Right renal cortex interstitium (tissue), 3 donors: ENCODE measurements at places on chromosomes 13 and 19.

DNA sequence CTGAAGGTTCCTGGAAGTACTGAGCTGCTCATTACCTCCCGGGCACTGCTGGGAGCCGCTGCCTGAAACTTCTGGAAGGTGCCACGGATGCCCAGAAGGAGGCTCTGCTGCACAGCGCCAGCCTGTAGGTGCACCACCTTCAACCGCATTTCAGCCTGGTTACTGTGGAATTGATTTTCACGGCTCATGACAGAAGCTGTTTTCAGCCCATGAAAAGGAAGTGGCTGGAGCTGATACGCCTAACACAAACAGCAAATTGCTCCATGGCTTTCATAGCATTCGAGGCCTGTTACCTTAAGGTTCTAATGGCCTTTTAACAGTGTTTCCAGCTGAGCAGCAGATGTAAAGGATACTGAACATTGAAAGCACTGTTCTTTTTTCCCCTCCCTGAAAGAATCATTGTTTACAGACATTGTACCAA, 22.0 kb downstream of the GPC6 start:
- DNase-seq, result no peak

DNA sequence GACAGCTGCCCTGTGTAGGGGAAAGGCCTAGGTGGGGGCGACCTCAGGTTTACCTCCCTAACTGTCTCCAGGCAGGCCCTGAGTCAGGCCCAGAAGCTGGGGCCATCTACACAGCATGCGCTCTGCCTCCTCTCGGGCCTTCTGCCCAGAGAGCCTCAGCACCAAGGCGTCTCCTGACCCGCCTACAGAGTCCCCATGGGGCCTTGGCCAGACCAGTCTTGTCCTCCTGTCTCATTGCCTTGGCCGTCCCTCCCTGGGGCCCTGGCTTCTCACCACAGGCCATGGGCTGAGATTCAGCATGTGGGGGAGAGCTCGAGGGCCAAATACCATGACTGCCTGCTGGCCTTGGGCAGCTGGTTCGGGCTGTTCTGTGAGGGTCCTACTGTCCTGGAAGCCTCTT, 59.0 kb downstream of the SMARCA4 start:
- DNase-seq, result no peak

- DNase-seq, result no peak
Observed at GRCh38 chr19:47283405-47284059, 8.8 kb downstream of the INAFM1 start.

- no peak for DNase-seq
Observed at GRCh38 chr13:76289558-76289957, 596.6 kb downstream of the KCTD12 start.

GRCh38 chr13:112249644-112250610, 126.2 kb upstream of the SPACA7 start:
- DNase-seq, result no peak

GRCh38 chr13:25652764-25653163, 281.0 kb downstream of the ATP8A2 start:
- no peak for DNase-seq

GRCh38 chr19:39765091-39766076, 13.3 kb upstream of the LEUTX start:
- DNase-seq, result no peak

DNA sequence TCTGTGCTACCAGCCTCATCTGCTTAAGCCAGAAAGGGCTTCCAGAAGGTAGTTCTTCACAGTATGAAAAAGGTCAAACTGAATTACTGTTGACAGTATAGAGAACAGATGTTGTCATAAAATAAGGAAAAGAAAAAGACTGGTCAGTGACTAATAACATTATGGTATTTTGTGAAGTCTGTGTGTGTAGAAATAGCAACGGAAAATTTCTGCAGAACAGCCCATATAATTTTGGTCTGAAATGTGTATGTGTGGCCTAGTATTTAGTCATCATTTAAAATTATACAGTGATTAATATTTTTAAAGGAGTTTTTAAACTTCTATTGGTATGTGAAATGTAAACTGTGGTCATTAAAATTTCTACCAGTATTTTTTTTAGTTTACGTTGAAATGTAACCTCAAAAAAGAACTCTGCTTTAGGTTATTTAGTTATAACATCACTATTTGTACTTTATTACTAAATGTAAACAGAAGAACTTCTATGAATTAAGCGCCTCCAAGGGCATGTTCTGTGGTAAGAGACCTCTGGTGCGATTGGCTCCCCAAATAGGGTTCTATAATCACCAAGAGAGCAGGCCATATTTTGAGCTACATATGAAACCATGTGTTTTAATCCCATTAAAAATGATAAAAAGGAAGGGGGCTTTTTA, 3.3 kb upstream of the GPR183 start:
- no peak for DNase-seq

GRCh38 chr13:113533161-113533840, 42.8 kb upstream of the DCUN1D2 start:
- DNase-seq, result no peak

- peak; percentile 91 for DNase-seq
Observed at GRCh38 chr13:19633479-19634255, at the start of gene MPHOSPH8. Gene MPHOSPH8, plus strand, starts transcription at chr13:19633659. Its CDS starts 90 bp downstream, at chr13:19633749.

DNA sequence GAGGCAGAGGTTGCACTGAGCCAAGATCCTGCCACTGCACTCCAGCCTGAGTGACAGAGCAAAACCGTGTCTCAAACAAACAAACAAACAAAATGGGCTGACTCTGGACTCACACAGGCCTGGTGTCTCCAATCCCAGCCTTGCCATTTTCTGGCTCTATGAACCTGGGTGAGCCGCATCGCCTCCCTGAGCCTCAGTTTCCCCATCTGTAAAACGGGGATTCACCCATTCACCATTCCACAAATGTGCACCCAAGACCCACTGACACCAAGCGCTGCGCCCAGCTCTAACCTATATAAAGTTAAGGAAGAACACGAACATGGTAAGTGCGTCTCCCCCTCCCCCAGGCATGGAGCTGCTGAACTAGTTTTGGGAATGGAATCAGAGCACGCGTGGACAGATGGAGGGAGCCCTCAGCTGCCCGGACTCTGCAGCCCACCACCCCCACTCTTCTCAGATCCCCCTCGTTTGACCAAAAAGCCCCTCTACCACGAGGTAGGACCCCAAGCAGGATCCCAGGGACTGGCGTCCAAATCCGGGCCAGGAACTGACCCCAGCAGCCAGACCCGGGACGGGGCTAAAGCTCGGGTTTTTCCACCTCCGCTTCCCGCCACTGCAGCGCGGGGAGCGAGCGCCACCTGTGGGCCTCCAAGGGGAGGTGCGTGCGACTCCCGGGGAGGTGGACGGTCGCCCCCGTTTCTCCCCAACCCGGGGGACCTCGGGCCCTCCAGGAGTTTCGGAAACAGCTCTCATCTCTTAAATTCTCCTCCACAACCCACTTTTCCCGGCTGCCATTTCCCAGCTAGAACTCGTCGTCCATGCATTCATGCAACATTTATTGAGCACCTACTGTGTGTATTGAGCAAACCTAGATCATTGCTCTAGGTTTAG, 33.0 kb upstream of the ADGRE5 start:
- no peak for DNase-seq

GRCh38 chr13:58329746-58330145, 698.2 kb downstream of the PCDH17 start:
- DNase-seq, result no peak

- DNase-seq, result peak; percentile 94
Observed at GRCh38 chr19:49148784-49149651, 6.2 kb downstream of the HRC start.

DNA sequence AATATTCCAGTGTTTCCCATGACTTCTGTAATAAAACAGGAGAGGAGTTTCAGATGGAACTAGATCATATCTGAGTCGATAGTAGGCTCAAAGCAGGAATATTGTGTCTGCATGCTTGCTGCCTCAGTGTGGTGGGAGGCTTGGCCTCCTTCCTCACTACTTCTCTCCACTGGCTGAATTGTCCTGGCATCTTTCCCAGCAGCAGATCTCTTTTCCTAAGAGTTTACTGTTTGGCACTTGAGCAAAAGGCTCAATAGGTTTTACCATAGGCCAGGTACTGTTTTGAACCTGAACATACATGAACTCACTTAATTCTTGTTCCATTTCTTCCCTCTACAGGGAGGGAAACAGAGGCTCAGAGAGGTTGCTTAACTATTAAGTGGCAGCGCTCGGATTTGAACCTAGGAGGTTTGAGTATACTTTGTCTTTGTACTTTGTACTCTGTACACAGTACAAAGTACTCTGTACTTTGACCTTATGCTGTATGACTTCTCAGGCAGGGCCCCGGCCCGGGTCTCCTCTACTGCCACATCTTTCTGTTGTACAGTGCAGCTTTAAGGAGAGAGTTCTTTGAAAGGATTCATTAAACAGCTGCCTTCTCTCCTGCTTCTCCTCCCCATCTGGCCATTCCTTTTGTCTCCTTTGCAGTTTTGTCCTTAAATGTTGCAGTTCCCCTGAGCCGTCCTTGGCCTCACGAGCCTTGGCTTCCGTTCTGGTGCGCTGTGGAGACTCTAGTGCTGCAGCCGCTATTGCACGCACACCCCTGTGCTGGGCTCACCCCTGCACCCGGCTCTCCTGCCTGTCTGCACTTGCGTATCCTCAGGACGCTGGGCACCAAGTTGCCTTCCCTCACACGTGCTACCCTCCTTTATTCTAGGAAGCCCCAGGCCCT, 8.1 kb downstream of the B3GLCT start:
- no peak for DNase-seq

DNA sequence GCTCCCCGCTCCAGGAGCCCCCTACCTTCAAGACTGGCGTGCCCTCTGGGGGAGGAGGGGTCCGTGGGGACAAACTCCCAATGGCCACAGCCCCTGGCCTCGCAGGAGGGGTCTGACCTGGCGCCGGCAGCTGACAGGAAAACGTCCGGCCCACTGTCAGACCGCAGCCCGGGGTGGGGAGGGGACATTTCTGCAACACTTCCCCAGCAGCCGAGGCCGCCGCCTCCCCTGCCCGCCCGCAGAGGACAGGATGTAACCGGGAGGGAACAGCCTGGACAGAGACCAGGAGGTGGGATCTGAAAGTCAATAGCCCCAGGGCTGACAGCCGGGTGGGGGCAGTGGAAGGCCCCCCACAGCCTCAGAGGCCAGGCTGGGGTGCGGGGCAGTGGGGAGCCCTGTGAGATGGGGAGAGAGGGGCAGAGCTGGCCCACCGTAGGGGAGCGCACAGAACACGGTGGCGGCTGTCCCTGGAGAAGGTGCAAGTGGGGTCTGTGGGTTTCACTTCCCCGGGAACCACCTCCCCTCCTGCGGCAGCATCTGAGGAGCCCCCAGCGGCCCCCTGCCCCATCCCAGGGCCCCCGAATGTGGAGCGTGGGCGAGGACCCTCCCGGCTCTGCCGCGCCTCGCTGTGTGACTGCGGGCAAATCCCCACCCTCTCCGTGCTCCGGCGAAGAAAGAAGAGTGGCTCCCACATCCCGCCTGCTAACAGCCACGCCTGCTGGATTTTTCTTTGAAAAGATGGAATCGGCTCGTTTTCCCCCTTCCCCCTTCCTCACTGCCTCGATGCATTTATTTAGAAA, at the start of gene PEAK3:
PEAK3 (minus strand) TSS at position 114 of the 800 bp plus-strand sequence. CDS start 1,244 bp downstream, outside the sequence.
- no peak for DNase-seq
